ENCODE measurements at places on chromosomes 1 and 21. TPM values are rescaled to one million over a fixed set of nuclear protein-coding genes. Genes with fewer than 3 reads are reported as not detected.

- no peaks in the 10 kb centered on the region for H3K27me3 ChIP-seq
- H3K4me1 ChIP-seq: no peaks in the 10 kb centered on the region
- DNase-seq: no peak
- H3K36me3 ChIP-seq: peaks cover 10% of the 10 kb centered on the region
- no peak overlapping the region for H3K4me3 ChIP-seq
These were observed 45.8 kb downstream of the DMAP1 start for GRCh38 chr1:44259090-44259489.

- no peak for DNase-seq
- no peak overlapping the region for H3K4me3 ChIP-seq
- no peaks in the 10 kb centered on the region for H3K36me3 ChIP-seq
- no peak overlapping the region for H3K27ac ChIP-seq
These were observed 202.0 kb downstream of the NFIA start for GRCh38 chr1:61284248-61284854.

- H3K27me3 ChIP-seq: no peaks in the 10 kb centered on the region
- peaks cover 34% of the 10 kb centered on the region for H3K36me3 ChIP-seq
- H3K27ac ChIP-seq: no peak overlapping the region
These were observed 3.2 kb upstream of the SRM start for GRCh38 chr1:11062965-11063401.

The SFT2D2 gene
- total RNA-seq: 11.8 TPM

The PRKAA2 gene
- total RNA-seq: 63.8 TPM

The ADAM30 gene
- not detected for total RNA-seq

Measured in gastrocnemius medialis (tissue), 4 donors.